Hepatocyte (in vitro differentiated cells): ENCODE measurements at places on chromosomes 1 and 21. TPM values are rescaled to one million over a fixed set of nuclear protein-coding genes. Genes with fewer than 3 reads are reported as not detected.
A peak's percentile ranks its signal among the peaks of the same experiment; 100 is the strongest.

- no peaks in the 10 kb centered on the region for H3K27me3 ChIP-seq
- no peak overlapping the region for H3K4me3 ChIP-seq
- no peak for DNase-seq
- peaks cover 7% of the 10 kb centered on the region for H3K4me1 ChIP-seq
- H3K36me3 ChIP-seq = no peaks in the 10 kb centered on the region
- no peak overlapping the region for H3K27ac ChIP-seq
Observed at GRCh38 chr1:2337081-2337480, 54.3 kb downstream of the MORN1 start.

GRCh38 chr1:183349201-183349711, 68.9 kb downstream of the NMNAT2 start:
- H3K27me3 ChIP-seq = no peaks in the 10 kb centered on the region
- H3K4me3 ChIP-seq = no peak overlapping the region
- no peaks in the 10 kb centered on the region for H3K36me3 ChIP-seq
- peaks cover 9% of the 10 kb centered on the region for H3K4me1 ChIP-seq
- peak overlapping the region; percentile 40 for H3K27ac ChIP-seq
- peak; percentile 37 for DNase-seq

DNA sequence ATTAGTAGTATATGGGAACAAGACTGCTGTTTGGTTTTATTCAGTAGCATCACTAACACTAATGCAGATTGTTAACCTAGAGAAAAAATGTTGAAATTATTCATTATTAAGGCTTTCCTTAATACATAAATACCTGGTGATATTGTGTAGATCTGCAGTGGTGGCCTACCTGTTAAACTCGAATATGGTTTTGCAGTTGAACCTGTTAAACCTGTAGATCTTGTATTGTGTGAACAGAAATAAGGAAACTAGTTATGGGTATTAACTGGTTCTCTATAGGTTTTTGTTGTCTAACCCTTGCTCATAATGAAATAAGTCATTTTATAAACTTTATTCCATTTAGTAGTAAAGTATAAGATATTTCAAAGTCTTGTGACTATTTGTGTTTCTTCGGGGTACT, 23.9 kb downstream of the PKN2 start:
- H3K27ac ChIP-seq = no peak overlapping the region
- no peak overlapping the region for H3K4me3 ChIP-seq
- H3K4me1 ChIP-seq = no peaks in the 10 kb centered on the region

DNA sequence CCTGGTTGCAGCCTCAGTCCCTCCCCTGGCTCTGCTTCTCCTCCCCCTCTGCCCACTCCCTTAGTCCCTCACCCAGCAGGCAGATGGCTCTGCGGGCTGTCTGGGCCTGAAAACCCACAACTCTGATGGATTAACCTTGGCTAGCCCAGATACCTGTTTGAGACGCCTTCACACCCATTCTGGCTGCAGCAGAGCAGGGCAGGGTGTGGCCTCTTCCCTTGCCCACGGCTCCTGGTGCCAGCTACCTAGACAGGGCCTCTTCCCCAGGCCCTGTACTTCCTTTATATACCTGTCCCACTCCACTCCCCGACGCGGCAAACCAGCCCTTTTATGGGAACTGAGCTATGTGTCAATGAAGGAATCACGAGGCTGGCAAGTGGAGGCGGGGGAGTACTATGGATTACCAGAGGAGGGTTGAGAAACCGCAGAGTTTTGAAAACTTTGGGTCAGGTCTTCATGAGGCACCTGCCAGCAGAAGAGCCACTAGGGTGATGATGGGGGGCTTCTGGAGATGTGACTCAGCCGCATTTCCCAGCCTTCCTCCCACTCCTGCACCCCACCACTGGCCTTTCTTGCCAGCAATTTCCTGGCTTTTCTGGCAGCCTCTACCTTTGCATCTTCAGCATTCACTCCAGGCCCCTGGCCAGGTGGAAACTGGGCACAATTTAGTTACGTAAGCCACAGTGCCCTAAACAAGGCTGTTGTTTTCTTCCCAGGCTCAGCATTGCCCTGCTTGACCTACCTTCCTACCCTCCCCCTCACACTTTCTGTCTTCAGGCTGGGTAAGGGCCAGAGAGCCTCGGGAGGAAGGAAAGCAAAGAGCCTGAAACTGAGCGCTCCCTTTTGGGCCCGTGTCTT, at the start of gene CHI3L1:
Gene CHI3L1 (minus strand): TSS at position 259 of the 858 bp plus-strand sequence. CDS start 81 bp downstream, at position 178.
- DNase-seq = no peak
- no peaks in the 10 kb centered on the region for H3K36me3 ChIP-seq
- peak within 1 kb of the TSS; percentile 44 for H3K27ac ChIP-seq
- peaks cover 14% of the 10 kb centered on the region for H3K4me1 ChIP-seq
- no peaks in the 10 kb centered on the region for H3K27me3 ChIP-seq

DNA sequence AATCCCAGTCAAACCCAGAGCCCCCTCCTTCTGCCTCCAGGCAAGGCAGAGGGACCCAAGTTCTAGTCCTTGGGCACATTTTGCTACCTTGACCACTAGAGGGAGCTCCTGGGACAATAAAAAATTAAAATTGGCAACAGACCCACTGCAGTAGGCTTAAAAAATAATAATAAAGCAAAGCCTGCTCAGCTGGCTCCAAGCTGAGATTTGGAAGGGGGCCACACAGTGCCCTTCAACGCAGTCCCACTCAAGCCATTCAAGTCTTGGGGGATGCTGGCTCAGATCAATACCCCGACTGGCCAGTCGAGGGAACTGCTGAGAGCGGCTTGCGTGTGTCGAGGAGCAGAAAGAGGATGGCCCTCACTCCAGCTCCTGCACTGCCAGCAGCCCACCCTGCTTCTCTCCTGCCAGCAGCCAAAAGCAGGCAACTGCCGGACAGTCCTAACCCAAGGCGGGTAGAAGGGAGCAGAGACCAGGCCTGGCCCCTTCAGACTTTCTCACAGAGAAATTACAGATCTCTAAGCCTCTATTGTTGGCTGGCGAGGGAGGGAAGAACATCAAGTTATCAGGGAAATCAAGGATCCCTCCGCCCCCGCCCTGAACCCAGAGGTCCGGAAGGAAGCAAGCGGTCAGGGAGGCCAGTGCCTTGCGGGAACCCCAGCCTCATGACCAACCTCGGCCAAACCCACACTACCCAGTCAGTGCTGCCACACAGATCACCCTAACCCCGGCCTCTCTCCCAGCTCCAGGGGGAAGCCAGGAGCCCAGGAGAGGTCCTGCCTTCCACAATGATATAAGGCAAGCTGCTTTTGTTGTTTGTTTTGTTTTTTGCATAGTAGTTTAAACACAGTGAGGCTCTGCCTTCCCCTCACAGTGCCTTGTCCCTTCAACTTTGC, 4.9 kb upstream of the ALDH4A1 start:
- H3K27ac ChIP-seq = no peak overlapping the region
- DNase-seq = peak; percentile 71
- no peaks in the 10 kb centered on the region for H3K36me3 ChIP-seq
- no peaks in the 10 kb centered on the region for H3K27me3 ChIP-seq

GRCh38 chr1:157400766-157401165, 151.5 kb downstream of the FCRL5 start:
- no peak overlapping the region for H3K27ac ChIP-seq
- peaks cover 6% of the 10 kb centered on the region for H3K4me1 ChIP-seq
- H3K4me3 ChIP-seq = no peak overlapping the region
- no peaks in the 10 kb centered on the region for H3K36me3 ChIP-seq

The KRTAP11-1 gene
- total RNA-seq = not detected in 2 replicates

The PERM1 gene
- not detected in 2 replicates for total RNA-seq

- no peak overlapping the region for H3K27ac ChIP-seq
- peaks cover 3% of the 10 kb centered on the region for H3K27me3 ChIP-seq
- no peak overlapping the region for H3K4me3 ChIP-seq
- no peaks in the 10 kb centered on the region for H3K4me1 ChIP-seq
- DNase-seq = no peak
Observed at GRCh38 chr1:175555266-175555665, 188.1 kb downstream of the TNR start.

The VAV3 gene
- 40.5 and 44.4 TPM in 2 replicates for total RNA-seq

DNA sequence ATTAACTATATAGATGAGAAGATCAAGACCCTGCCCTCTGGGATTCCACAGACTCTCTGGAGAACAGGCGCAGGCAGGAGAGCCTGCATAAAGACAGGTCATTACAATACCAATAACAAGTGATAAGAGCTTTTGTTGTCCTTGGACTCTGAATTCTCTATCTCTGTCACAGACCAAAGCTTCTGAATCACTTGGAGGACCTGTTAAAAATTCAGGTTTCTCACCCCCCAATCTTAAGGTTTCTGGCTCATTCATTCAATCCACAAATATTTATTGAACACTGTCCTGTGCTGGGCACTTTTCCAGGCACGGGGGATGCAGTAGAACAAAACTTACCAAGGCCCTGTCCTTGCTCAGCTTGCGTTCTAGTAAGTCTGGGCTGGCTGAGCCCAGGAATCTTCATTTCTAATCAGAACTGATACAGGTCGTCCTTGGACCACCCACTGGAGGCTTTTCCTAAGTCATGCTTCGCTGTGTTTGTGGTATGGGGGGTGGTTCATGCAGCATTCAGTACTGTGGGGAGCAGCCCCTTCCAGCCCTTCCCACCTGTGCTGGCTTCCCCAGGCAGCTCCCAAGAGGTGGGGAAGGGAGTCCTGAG, 1.4 kb downstream of the EFNA4 start:
- no peak for DNase-seq
- H3K36me3 ChIP-seq = no peaks in the 10 kb centered on the region
- peaks cover 18% of the 10 kb centered on the region for H3K4me1 ChIP-seq
- no peaks in the 10 kb centered on the region for H3K27me3 ChIP-seq

The KCNC4 gene
- total RNA-seq = 1.3 and 2.1 TPM in 2 replicates

The TAL1 gene
- 0.08 and 0.13 TPM in 2 replicates for total RNA-seq

- H3K4me1 ChIP-seq = no peaks in the 10 kb centered on the region
- no peak for DNase-seq
- no peak overlapping the region for H3K4me3 ChIP-seq
- H3K36me3 ChIP-seq = no peaks in the 10 kb centered on the region
- H3K27me3 ChIP-seq = no peaks in the 10 kb centered on the region
Observed at GRCh38 chr1:208219659-208220282, 24.4 kb downstream of the PLXNA2 start.

DNA sequence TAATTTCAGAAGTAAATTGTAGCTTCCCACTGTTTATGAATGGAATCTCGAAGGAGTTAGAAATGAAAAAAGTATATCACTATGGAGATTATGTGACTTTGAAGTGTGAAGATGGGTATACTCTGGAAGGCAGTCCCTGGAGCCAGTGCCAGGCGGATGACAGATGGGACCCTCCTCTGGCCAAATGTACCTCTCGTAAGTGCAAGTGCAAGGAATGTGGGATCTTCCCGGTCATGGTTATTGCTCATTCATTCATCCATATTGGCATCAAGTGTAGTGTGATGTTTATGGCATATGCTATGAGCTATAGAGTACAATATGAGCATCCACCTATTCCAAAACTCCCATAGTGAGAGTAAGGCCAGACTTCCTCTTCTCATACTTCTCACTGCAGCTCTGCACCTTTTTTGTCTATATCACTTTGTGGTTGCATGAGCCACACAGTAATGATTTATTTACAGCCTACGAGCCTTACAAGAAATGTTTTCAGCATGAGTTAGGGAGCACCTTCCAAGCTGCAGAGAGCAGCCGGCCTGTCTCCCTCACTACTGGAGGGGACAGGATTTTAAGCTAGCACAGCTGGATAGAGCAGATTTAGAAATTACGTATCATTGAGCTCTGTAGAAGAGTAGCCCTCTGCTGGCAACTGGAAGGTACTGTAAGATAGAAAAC, 24.9 kb upstream of the CR1L start:
- peak; percentile 73 for DNase-seq
- no peaks in the 10 kb centered on the region for H3K4me1 ChIP-seq
- no peak overlapping the region for H3K27ac ChIP-seq
- no peaks in the 10 kb centered on the region for H3K36me3 ChIP-seq

DNA sequence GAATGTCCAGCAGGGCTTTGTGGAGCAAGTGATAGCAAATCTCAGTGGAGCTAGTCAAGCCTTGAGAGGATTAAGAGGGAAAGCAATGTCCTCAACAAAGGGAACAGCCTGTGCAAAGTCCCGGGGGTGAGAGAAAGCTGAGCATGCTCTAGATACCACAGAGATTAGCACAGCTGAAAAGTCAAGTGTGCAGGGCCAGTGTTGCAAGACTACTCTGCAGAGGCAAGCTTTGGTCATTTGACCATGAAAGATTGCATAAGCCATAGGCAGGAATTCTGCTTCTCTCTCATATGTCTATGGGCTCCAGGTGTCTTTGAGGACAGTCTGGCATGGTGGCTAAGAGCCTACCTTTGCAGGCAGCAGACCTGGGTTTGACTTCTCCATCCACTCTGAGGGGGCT, 181.0 kb upstream of the JUN start:
- peaks cover 28% of the 10 kb centered on the region for H3K4me1 ChIP-seq
- H3K27ac ChIP-seq = no peak overlapping the region
- no peak overlapping the region for H3K4me3 ChIP-seq
- peak; percentile 54 for DNase-seq
- H3K27me3 ChIP-seq = no peaks in the 10 kb centered on the region

The OR2T27 gene
- total RNA-seq = not detected in 2 replicates

The SYCP1 gene
- total RNA-seq = not detected in 2 replicates

DNA sequence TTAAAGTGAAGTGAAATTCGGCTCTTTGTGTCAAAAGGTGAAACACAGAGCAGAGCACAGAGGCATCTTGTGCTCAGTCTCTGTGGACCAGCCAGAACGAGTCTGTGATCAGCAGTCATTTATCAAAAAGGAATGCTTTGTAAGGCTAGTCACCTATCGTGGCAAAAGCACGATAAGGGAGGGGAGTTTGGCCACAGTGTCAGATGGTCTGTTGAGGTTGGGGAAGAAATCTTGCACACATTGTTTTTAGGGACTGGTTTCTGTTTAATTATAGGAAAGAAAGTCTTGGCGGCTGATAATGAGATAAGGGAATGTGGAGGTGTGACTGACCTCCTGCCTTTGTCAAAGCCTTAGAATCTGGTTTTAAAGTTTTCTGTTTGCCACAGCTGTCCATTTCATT, 58.2 kb upstream of the KIAA1614 start:
- peak overlapping the region; percentile 4 for H3K27ac ChIP-seq
- H3K4me3 ChIP-seq = no peak overlapping the region
- DNase-seq = no peak
- no peaks in the 10 kb centered on the region for H3K36me3 ChIP-seq
- no peaks in the 10 kb centered on the region for H3K27me3 ChIP-seq
- H3K4me1 ChIP-seq = peaks cover 12% of the 10 kb centered on the region

The COL24A1 gene
- total RNA-seq = 2.7 and 3.3 TPM in 2 replicates

The DIO1 gene
- total RNA-seq = 28.7 and 31.2 TPM in 2 replicates
